ENCODE measurements at places on chromosomes 3 and 15.

- no peak for DNase-seq
Observed at GRCh38 chr3:112786002-112786590, 60.6 kb downstream of the CD200R1L start.

- no peak for DNase-seq
Observed at GRCh38 chr3:112984485-112984884, 6.3 kb upstream of the GTPBP8 start.

DNA sequence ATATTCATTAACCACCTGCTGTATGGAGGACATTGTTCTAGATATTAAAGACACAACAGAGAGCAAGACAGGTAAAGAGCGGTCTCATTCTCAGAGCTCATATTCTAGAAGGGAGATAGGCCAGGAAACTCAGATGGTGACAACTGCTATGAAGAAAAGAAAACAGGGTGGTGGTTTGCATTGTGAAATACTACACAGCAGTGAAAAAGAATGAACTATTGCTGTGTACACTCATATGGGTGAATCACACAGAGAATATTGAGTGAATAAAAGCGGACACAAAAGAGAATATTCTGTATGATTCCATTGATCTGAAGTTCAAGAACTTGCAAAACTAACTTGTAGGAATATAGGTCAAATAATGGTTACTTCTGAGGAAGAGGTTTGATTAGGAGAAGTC lies 76.7 kb downstream of the TOP2B start:
- DNase-seq, result no peak

- no peak for DNase-seq
Observed at GRCh38 chr15:66895794-66896453, 169.5 kb upstream of the SMAD3 start.

DNA sequence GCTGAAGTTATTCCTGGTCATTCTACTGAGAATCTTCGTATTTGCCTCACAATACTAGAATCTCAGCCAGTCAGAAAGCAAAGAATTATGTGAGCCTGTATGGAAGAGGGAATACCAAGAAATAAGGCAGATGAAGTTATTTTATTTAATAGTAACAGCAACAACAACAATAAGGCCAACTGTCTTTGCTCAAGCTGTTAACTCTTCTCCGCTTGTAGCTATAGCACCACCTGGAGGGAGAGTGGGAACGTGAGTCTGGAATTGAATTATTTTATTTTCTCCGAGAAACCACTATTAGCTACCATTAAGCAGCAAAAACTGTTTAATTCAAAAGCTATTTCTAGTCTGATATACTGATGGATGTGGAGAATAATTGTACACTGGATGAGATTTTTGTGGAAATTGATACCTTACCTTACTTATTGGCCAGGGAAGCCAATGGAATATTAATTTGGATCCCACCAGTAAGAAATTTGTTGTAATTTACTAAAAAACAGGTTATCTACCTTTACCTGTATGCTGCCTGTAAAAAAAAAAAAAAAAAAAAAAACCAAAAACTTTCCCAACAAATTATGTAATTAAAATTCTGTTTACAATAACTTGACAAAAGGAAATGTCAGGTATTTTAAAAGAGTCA lies 50.1 kb downstream of the CALML4 start:
- peak; percentile 59 for DNase-seq

- no peak for DNase-seq
Observed at GRCh38 chr3:172622916-172623700, 87.8 kb downstream of the NCEH1 start.

DNA sequence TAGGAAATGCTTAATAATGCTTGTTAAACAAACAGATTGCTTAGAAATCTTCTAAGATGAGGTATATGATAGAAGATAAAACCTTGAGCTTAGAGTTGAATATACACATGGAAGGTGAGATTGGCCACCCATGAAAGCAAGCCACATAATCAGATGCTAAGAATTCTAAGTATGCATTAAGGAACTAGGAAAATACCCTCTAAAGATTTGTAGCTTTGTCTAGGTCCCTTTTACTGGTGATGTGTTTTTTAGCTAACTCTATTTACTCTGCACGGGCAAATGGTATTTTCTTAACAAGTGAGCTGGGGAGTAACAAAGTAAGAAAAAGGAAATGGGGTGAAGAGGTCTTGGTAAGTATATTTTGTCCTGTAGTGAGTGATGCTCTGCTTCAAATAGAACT lies 310.3 kb downstream of the OXSM start:
- DNase-seq, result no peak

DNA sequence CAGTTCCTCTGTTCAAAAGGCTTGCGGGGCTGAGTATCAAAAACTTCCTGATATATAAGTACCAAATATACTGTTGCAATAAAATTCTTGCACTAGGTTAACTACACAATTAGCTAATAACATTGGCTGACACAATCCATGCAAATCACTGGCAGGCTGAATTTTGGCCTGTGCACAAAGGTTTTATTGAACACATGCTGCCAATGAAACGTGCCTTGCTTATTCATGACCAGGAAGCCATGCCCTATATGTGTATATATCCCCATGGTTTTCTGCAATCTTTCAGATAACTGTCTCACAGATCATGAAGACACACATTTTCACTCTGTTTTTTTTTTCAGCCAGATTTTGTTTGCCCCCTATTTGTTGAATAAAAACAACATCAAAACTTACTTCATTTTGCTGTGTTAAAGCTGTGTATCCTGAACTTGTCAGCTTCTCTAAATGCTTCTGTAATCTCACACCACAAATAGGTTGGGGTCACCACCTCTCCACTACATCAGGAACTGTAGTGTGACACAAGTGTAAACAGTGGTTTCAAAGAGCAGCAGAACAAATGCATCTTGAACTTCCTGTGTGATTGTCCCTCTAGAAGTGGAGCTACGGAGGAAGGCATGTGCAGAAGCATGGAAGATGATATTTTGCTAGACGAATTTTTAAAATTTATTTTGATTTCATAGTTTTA lies 920.7 kb upstream of the NR2F2 start:
- DNase-seq, result no peak

GRCh38 chr3:172061724-172062184 lies 22.4 kb downstream of the FNDC3B start:
- DNase-seq, result no peak

GRCh38 chr15:64950888-64951287 lies 38.8 kb downstream of the SPG21 start:
- no peak for DNase-seq

DNA sequence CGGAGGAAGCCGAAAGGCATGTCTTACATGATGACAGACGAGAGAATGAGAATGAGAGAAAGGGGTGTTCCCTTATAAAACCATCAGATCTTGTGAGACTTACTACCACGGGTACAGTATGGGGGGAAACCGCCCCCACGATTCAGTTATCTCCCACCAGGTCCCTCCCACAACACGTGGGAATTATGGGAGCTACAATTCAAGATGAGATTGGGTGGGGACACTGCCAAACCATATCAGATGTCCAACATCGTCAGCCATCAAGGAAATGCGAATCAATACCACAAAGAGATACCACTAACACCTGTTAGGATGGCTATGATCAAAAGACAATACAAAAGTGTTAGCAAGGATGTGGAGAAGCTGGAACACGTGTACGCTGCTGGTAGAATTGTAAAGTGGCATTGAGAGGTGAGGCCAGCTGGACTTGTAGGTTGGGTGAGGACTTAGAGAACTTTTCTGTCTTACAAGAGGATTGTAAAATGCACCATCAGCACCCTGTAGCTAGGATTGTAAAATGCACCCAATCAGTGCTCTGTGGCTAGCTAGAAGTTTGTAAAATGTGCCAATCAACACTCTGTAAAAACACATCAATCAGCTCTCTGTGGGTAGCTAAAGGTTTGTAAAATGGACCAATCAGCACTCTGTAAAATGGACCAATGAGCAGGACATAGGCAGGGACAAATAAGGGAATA lies 37.5 kb downstream of the VGLL4 start:
- DNase-seq, result no peak

GRCh38 chr3:36700537-36701248 lies 63.7 kb downstream of the DCLK3 start:
- DNase-seq, result peak; percentile 16

GRCh38 chr15:63983061-63983711 lies 63.1 kb downstream of the DAPK2 start:
- DNase-seq, result no peak

- DNase-seq, result no peak
Observed at GRCh38 chr3:117557464-117558090, 848.0 kb downstream of the TUSC7 start.

- no peak for DNase-seq
Observed at GRCh38 chr3:142886940-142887339, 1.9 kb downstream of the PCOLCE2 start.

- no peak for DNase-seq
Observed at GRCh38 chr3:29899021-29899420, 618.1 kb downstream of the RBMS3 start.

GRCh38 chr3:59522550-59522949 lies 472.7 kb upstream of the CFAP20DC start:
- no peak for DNase-seq

DNA sequence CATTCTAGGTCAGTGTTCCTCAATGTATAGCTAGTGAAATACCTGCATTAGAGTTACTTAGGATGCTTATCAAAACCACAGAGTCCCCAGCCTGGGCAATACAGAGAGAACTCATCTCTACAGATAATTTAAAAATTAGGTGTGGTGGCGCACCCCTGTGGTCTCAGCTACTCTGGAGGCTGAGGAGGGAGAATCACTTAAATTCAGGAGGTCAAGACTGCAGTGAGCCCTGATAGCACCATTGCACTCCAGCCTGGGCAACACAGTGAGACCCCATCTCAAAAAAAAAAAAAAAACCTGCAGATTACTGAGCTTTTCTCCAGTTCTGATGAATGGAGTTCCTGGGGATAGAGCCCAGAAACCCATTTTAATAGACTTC lies 10.1 kb upstream of the MINDY2 start:
- DNase-seq, result no peak

- DNase-seq, result no peak
Observed at GRCh38 chr15:27342991-27343390, 372.0 kb downstream of the GABRG3 start.

DNA sequence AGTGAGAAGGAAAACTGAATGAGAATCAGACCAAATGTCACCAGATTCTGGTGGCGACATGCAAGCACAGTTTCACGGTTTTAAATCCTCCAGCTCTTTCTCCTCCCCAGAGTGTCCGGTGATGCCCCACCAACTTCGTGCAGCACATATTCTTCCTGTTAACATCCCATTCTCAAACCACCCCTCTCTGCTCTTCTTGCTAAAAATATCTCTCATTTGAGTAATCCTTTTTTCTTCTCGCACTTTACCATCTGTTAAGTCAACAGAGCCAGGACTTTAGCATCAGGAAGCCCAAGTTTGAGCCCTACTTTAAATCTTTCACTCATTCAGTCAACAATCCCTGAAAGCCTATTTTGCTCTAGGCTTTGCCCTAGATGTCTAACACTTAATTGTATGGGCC lies 68.2 kb upstream of the VGLL4 start:
- no peak for DNase-seq

GRCh38 chr3:129975705-129976048 lies 1.2 kb downstream of the TRH start:
- no peak for DNase-seq

- DNase-seq, result no peak
Observed at GRCh38 chr3:2921903-2922302, 188.3 kb downstream of the IL5RA start.

DNA sequence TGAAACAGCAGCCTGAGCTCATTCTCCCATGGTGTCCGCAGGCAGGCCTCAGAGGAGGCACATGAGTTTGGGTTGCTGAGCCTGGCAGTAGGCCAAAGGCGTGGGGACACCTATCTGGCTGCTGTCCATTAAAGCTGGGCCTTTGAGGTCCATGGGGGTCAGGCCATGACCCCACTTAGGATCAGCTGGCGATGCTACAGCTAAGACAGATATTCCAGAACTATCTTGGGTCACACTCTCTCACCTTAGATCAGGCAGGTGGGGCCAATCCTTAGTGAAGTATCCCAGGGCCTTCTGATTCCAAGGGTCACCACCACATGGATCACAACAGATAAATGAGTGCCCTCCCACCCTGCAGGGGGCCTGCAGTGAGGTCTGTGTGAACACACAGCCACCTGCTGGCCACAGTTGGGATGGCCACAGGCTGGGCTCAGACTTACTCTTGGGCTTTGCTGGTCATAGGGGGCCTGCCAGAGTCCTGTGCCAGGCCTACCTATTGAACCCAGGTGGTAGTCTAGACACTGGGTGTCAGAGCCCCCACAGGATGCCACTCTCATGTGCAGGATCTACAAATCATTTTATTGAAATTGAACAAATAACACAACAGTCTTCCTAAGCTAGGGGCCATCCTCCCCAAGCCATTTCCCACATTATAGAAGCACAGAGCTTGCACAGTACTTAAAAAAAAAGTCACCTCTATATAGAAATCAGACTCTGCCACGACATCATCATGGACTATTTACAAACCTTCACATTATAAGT lies 2.0 kb upstream of the HYAL2 start:
- DNase-seq, result peak; percentile 82

GRCh38 chr3:13204177-13204581 lies 130.9 kb upstream of the IQSEC1 start:
- DNase-seq, result no peak

GRCh38 chr15:57256939-57257338 lies 119.4 kb upstream of the CGNL1 start:
- DNase-seq, result no peak

GRCh38 chr15:67573194-67573593 lies 30.7 kb downstream of the MAP2K5 start:
- DNase-seq, result no peak

DNA sequence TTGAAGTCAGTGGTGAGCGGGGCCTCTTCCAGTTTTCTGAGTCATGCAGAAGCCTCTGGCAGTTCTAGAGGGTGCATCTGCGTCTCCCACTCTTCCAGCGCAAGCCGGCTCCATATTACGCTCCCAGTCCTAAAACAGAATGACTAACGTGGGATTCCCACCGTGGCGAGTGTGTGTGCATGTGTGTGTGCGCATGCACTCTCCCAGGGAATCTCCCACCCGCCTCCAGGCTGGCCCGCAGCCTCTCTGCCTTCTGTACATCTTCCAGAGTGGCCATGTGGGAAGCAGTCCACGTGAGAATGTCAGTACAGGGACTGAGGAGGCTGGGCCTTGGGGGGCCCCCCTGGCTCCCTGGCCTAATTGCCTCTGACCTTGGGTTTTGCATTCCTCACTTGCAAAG lies 87.7 kb downstream of the LSM3 start:
- no peak for DNase-seq

GRCh38 chr3:127287840-127288239 lies at the start of gene PRR20G:
TSS of gene PRR20G (minus strand) at chr3:127288046. CDS start at chr3:127287365, 681 bp downstream.
- no peak for DNase-seq

- DNase-seq, result no peak
Observed at GRCh38 chr15:89114990-89115389, 26.7 kb downstream of the ABHD2 start.

DNA sequence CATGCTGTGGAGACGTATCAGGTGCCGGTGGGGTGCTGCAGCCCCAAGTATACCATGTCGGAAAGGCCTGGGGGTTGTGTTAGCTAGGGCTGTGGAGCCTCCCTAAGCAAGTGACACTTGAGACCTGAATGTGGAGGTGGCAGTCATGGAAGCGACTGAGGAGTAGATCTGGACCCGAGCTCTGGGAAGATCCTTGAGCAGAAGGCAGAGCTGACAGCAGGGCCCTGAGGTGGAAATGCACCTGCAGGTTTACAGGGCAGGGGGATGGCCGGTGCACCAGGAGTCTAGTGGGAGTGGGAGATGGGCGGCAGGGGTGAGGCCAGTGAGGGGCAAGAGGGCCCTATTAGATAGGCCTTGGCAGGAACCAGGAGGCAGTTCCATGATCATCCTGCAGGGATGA lies 91.8 kb upstream of the PLXNA1 start:
- DNase-seq, result no peak

- DNase-seq, result no peak
Observed at GRCh38 chr3:191414732-191415131, 46.2 kb upstream of the PYDC2 start.
